ENCODE measurements at places on chromosomes 1 and 21.

GRCh38 chr21:45877821-45878469 is 103.6 kb upstream of the COL6A1 start:
- DNase-seq = no peak

- no peak for DNase-seq
Observed at GRCh38 chr1:55860798-55861519, 645.8 kb upstream of the USP24 start.

DNA sequence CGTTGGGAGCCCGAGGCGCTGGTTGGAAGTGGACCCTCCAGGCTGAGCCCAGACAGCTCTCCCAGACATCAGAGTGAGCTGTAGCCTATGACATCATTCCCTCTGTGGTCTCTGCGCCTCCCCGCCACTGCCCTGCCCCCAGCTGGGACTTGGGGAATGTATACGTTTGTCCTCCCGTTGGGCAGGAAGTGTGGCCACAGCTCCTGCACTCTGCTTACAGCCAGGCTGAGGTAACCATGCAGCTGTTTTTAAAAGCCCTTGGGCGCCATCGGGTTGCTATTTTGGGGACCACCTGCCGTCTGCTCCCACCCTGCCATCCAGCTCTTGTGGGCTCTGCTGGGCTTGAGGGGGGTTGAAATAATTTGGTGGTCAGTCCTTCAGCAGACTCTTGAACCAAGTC is 7.8 kb downstream of the VASH2 start:
- no peak for DNase-seq

- no peak for DNase-seq
Observed at GRCh38 chr1:168408539-168408865, 127.8 kb downstream of the TBX19 start.

Measured in activated CD8-positive, alpha-beta memory T cell treated with anti-CD3 and anti-CD28 coated beads for 1 hour (primary cell).